Colonic mucosa (tissue), 4 donors: ENCODE measurements at places on chromosomes 1 and 21.

DNA sequence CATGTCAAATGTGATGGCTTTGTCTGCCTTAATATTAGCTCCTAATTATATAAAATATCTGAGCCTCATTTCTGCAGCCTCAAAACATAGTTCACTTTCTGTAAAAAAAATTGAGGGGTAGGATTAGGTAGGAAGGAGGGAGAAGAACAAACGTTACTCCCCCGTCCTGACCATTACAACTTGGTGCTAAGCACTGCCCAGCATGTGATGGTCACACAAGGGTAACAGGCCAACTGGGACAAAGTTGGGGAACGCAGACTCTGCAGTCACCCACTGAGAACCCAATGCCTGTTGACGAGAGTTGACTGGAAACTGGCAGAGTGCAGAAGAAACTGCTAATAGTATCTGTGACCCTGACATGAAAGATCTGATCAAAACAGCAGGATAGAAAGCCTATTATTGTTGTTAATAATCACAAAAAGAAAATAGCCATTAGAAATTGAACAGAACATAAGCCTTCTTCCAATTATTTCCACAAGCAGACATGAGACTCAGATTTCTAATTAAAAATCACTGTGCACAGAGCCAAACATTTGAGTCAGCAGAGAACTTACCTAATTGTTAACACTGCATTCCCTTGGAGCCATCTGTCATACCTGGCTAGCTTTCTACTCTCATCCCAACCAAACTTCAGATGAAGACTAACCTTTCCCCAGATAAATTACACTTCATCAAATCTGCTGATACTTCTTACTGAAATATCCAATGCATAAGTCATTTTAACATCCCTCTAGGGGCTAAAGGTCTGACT, 5.5 kb downstream of the SORT1 start:
- no peak overlapping the region for H3K4me3 ChIP-seq
- no peak for DNase-seq

- no peak for DNase-seq
- H3K27ac ChIP-seq = no peak overlapping the region
- H3K4me3 ChIP-seq = no peak overlapping the region
- no peaks in the 10 kb centered on the region for H3K27me3 ChIP-seq
- no peaks in the 10 kb centered on the region for H3K36me3 ChIP-seq
- H3K4me1 ChIP-seq = peaks cover 9% of the 10 kb centered on the region
Observed at GRCh38 chr1:67687649-67688048, 2.6 kb downstream of the GADD45A start.

GRCh38 chr1:35637401-35637809, 3.9 kb downstream of the PSMB2 start:
- peak overlapping the region; percentile 5 for H3K4me3 ChIP-seq
- H3K27ac ChIP-seq = peak overlapping the region; percentile 53
- H3K4me1 ChIP-seq = peaks cover 7% of the 10 kb centered on the region
- no peak for DNase-seq

GRCh38 chr1:98388441-98388840, 273.1 kb upstream of the SNX7 start:
- no peak overlapping the region for H3K27ac ChIP-seq
- no peak overlapping the region for H3K4me3 ChIP-seq
- no peaks in the 10 kb centered on the region for H3K4me1 ChIP-seq
- no peaks in the 10 kb centered on the region for H3K36me3 ChIP-seq

DNA sequence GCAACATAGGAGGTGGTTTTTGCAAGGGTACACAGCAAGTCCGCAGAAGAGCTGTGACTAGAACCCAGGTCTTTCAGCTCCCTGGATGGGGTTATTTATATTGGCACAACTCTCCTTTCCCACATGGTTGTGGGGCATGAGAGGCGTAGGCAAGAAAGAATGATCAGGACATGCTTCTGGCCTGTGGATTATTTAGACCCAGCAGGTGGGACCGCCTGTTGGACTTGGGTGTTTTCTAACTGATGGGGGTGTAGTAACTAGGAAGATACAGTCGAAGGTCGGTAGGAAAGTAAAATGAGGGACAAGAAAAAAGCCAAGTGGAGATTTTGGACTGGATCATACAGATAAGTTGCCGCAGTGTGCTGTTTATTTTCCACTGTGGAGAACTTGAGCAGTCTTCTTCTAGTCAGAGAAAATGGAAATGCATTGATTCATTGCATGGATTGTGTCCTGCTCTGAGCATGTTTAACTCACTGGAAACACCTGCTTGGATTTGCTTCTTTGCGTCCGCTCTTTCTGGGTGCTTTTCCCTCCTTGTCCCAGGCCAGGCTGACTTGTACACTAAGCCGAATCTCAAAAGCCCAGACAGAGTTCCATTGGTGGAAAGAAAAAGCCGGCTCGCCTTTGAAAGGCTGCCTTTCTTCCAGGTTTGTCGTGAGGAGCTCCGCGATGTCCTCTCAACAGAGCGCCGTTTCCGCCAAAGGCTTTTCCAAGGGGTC, 592 bp downstream of the CRCT1 start:
- no peaks in the 10 kb centered on the region for H3K36me3 ChIP-seq
- DNase-seq = no peak
- peak overlapping the region; percentile 11 for H3K4me3 ChIP-seq
- no peaks in the 10 kb centered on the region for H3K4me1 ChIP-seq
- H3K27me3 ChIP-seq = peaks cover 17% of the 10 kb centered on the region
- H3K27ac ChIP-seq = no peak overlapping the region

DNA sequence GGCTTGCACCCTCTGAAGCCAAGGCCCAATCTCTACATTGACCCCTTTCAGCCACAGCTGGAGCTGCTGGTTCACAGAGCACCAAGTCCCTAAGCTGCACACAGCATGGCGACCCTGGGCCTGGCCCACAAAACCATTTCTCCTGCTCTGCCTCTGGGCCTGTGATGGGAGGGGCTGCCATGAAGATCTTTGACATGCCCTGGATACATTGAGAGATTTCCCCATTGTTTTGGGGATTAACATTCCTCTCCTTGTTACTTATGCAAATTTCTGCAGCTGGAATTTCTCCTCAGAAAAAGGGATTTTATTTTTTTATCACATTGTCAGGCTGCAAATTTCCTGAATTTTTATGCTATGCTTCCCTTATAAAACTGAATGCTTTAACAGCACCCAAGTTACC, 235.8 kb downstream of the COL11A1 start:
- no peak overlapping the region for H3K27ac ChIP-seq
- no peaks in the 10 kb centered on the region for H3K4me1 ChIP-seq
- H3K4me3 ChIP-seq = no peak overlapping the region

- H3K27ac ChIP-seq = no peak overlapping the region
- no peaks in the 10 kb centered on the region for H3K4me1 ChIP-seq
- H3K36me3 ChIP-seq = no peaks in the 10 kb centered on the region
- H3K27me3 ChIP-seq = no peaks in the 10 kb centered on the region
Observed at GRCh38 chr1:184403961-184404726, 17.3 kb downstream of the C1orf21 start.

- H3K4me1 ChIP-seq = no peaks in the 10 kb centered on the region
- H3K36me3 ChIP-seq = no peaks in the 10 kb centered on the region
- DNase-seq = no peak
Observed at GRCh38 chr1:165235155-165235776, 121.2 kb downstream of the LMX1A start.

DNA sequence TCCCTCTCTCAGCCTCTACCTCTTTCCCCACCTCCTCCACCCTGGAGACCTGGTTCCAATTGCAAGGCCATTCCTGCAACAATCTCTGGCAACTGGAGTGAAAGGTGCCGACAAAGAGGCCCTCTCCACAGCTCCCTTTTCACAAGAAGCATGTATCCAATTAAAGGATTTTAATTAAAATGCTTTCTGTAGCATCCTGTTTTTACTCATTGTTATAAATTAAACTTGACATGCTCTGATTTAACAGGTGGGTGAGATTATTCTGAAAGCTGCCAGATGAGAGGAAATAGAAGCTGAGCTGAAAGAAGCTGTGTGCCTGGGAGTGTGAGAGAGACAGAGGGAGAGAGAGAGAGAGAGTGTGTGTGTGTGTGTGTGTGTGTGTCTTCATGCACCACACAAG, 160.5 kb downstream of the TBX15 start:
- no peak for DNase-seq
- no peaks in the 10 kb centered on the region for H3K27me3 ChIP-seq
- H3K4me3 ChIP-seq = no peak overlapping the region
- H3K27ac ChIP-seq = no peak overlapping the region
- H3K36me3 ChIP-seq = no peaks in the 10 kb centered on the region
- H3K4me1 ChIP-seq = no peaks in the 10 kb centered on the region

GRCh38 chr1:110961902-110962301, 1.8 kb downstream of the LRIF1 start:
- no peak for DNase-seq
- H3K4me3 ChIP-seq = no peak overlapping the region
- H3K27me3 ChIP-seq = no peaks in the 10 kb centered on the region
- H3K4me1 ChIP-seq = no peaks in the 10 kb centered on the region

DNA sequence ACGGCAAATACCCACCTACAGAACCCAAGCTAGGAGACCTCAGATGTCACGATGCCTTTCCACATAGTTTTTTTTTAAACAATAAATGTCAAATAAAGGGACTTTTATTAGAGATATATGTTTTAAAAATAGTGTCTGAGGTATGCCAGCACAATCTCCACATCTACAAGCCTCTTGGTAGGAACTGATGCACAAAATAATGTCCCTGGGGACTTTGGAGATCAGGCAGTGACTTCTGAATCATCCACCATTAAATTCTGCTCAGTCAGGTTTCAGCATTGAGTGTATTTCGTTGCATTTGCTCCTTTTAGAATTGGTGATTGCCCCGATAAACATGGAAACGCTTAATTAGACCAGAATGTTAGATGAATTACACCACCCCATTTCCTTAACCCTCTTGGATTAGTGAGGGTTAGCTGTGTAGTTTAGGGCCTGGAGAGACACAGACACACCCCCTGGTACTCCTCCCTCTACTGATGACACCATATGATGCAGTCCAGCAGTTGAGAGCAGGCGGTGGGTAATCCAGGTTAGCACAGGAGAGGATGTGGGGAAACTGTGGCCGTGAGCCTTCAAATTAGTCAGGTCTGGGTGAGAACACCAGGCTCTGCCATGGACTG, 33.6 kb downstream of the LGR6 start:
- no peak for DNase-seq
- H3K4me3 ChIP-seq = no peak overlapping the region
- no peaks in the 10 kb centered on the region for H3K36me3 ChIP-seq
- H3K27ac ChIP-seq = no peak overlapping the region
- peaks cover 5% of the 10 kb centered on the region for H3K4me1 ChIP-seq
- H3K27me3 ChIP-seq = no peaks in the 10 kb centered on the region

- no peak overlapping the region for H3K4me3 ChIP-seq
- no peaks in the 10 kb centered on the region for H3K27me3 ChIP-seq
- H3K36me3 ChIP-seq = peaks cover 14% of the 10 kb centered on the region
Observed at GRCh38 chr21:46356494-46357334, 32.8 kb downstream of the PCNT start.

DNA sequence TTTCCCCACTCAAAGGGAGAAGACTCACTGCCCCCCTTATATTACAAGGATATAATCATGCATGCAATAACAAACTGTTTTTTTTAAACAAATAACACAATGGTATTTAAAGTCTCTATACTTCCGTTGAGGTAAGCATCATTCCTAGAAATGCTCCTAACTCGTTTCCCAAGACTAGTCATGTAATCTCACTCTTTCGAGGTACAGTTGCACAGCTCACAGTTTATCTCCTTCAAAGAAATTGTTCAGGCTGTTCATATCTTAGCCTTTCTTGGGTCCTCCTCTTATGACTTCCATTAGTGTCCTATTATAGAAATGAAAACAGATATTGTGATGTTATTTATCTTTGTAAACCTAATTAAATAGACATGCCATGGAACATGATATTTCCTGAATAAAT, 705.0 kb downstream of the KCNT2 start:
- no peaks in the 10 kb centered on the region for H3K36me3 ChIP-seq
- no peak overlapping the region for H3K27ac ChIP-seq
- no peak for DNase-seq
- no peaks in the 10 kb centered on the region for H3K4me1 ChIP-seq
- H3K4me3 ChIP-seq = no peak overlapping the region

- no peaks in the 10 kb centered on the region for H3K36me3 ChIP-seq
- H3K4me3 ChIP-seq = no peak overlapping the region
- DNase-seq = no peak
- H3K4me1 ChIP-seq = no peaks in the 10 kb centered on the region
- no peaks in the 10 kb centered on the region for H3K27me3 ChIP-seq
- H3K27ac ChIP-seq = no peak overlapping the region
Observed at GRCh38 chr1:172054172-172054571, 212.9 kb downstream of the DNM3 start.

DNA sequence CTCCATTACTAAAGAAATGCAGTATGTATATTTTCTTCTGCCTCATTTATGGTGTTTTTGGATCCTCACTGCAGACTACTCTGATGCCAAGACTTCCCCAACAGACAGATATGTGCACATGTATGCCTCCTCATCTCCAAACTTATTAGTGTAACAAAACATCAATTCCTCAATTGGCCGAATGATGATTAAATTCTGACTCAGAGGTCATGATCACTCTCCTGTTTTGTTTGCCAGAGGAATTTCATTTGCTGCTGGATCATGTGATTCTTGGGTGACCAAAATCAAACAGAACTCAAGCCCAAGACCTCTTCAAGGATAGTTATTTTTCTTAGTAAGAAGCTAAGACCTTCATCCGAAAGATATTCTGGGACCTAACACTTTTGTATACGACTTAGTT, 227.6 kb downstream of the LMO4 start:
- DNase-seq = no peak
- no peaks in the 10 kb centered on the region for H3K4me1 ChIP-seq
- no peaks in the 10 kb centered on the region for H3K36me3 ChIP-seq
- no peaks in the 10 kb centered on the region for H3K27me3 ChIP-seq
- H3K4me3 ChIP-seq = no peak overlapping the region
- H3K27ac ChIP-seq = no peak overlapping the region
